ENCODE measurements at places on chromosomes 6 and 20.

- no peak for DNase-seq
Measured at GRCh38 chr20:40282541-40282940, 406.5 kb downstream of the MAFB start.

DNA sequence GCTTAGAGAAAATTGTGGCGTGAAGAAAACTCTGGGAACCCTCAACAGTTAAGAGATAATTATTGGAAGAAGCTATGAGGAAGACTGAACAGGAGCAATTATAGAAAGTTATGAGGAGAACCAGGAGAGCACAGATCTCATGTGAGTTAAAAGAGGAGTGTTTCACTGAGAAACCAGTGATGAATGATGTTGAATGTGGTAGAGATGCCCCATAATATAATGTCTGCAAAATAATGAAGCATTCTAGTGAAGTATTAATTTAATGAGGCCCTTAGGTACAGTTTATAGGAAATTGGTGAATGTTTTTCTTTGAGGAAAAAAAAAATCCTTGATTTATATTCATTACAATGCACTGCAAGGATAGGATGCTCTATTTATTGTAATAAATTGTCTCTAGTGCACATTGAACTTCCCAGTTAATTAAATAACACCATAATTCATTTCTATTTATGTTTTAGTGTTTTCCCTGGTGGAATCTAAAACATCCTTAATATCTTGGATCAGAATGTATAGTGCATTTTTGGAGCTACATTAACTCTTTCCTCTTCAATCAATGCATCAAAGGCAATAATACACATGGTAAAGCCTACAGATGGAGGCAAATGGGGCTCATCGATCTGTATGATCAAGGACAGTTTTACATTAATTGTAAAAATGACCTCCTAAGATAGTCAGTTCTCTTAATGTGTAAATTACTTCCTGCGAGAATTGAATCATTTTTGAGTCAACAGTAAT is 91.4 kb upstream of the EYS start:
- no peak for DNase-seq

- no peak for DNase-seq
Measured at GRCh38 chr6:39197922-39198500, 31.3 kb downstream of the KCNK5 start.

- peak; percentile 46 for DNase-seq
Measured at GRCh38 chr6:81793821-81794475, 41.5 kb upstream of the TENT5A start.

DNA sequence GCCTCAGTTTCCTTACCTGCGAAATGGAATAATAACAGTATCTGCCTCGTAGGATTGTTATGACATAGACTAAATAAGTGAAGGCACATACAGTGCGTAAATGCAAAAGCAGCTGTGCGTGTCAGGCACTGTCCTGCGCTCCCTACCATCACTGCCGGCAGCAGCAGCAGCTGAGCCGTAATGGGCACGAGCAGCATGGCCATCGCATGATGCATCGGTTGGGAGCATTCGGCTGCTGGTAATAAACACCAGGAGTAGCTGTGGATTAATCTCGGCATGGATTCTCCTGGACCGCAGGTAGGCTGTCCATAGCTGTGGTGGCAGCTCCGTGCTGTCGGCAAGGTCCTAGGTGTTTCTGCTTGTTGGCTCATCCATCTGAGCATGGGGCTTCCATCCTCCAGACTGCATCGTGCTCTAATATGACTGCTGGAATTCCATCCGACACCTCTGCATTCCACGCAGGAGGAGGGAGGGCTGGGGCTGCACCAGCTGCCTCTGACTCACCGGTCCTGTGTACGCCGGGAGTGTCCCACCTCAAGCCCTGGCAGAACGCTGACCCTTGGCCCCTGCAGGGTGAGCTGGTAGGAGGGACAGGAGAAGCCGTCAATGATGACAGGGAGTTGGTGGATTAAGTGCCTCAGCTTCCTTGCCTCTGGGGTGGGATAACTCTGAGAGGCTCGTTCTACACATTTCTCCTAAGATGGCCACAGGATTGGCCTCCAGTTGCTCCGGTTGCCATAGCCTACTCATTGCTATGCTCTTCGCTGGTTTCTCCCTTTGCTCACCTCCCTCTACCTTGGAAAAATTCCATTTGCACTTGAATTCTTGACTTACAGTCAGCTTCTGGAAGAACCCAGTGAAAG is 100.9 kb upstream of the PMEPA1 start:
- no peak for DNase-seq

DNA sequence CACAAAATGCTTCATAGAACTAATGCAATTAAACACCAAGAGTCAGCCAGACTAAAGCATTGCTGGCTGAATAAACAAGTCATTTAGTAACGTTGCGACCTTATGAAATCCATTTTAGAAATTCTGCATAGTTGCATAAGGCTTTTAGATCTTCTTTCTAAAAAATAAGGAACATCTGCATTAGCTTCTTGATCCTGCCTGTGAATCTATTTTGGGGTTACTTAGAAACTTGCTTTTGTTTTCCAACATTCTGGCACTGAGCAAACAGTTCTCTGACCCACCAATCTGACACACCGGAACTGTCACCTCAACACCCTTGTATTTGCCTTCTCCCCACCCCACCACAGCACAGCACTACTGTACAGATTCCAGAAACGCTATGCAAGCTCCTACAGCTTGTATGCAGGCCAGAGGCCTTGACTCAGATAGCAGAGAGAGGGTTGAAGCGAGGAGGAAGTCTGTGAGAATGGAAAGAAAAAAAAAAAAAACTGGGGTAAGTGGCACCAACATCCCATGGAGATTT is 55.0 kb downstream of the KIF13A start:
- peak; percentile 90 for DNase-seq

- DNase-seq, result no peak
Measured at GRCh38 chr20:14470231-14470899, 133.0 kb upstream of the FLRT3 start.

DNA sequence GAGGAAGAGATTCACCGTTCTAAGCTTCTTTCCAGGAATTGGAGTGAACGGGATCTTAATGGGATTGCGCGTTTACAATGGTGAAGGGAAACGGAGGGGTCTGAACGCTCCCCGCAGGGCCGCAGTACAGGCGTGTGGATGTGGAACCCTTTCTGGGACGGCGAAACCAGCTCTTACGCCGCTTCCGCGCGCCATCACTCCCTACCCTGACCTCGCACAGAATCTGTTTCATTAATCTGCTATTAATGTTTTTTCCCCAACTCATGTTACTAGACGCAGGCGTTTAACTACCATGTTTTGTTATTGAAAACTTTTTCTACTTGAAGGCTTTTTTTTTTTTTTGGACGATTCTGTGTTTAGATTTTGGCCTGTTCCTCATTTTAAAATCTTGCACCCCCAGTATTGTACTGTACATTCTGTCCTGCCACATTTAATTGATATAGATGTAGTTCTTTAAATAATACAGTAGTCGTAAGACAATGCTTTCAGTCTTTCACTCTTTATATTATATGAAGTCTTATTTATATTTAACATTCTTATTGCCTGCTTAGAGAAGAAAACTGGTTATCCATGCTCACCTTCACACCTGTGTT is 696 bp upstream of the SUPT3H start:
- no peak for DNase-seq

- DNase-seq, result peak; percentile 37
Measured at GRCh38 chr6:143007646-143008045, 53.0 kb upstream of the AIG1 start.

GRCh38 chr6:12113190-12113577 is 101.1 kb downstream of the HIVEP1 start:
- peak; percentile 83 for DNase-seq

DNA sequence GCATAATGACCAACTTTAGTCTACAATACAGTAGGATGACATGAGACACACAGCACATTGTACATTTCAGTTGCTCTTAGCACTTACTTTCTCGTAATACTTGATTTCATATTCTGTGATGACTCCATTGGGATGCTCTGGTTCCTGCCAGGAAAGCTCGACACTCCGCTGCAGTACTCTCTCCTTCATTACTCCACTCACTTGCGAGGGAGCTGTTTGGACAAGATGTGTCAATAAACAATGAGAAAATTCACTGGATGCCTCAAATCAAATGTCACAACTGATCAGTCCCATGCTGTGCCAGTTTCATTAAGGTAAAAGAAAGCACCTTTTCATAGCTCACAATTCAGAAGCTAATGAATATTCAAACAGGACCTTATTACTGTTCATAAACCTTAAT is 147.1 kb downstream of the EPHA7 start:
- no peak for DNase-seq

- no peak for DNase-seq
Measured at GRCh38 chr6:139540894-139541293, 166.4 kb upstream of the CITED2 start.

DNA sequence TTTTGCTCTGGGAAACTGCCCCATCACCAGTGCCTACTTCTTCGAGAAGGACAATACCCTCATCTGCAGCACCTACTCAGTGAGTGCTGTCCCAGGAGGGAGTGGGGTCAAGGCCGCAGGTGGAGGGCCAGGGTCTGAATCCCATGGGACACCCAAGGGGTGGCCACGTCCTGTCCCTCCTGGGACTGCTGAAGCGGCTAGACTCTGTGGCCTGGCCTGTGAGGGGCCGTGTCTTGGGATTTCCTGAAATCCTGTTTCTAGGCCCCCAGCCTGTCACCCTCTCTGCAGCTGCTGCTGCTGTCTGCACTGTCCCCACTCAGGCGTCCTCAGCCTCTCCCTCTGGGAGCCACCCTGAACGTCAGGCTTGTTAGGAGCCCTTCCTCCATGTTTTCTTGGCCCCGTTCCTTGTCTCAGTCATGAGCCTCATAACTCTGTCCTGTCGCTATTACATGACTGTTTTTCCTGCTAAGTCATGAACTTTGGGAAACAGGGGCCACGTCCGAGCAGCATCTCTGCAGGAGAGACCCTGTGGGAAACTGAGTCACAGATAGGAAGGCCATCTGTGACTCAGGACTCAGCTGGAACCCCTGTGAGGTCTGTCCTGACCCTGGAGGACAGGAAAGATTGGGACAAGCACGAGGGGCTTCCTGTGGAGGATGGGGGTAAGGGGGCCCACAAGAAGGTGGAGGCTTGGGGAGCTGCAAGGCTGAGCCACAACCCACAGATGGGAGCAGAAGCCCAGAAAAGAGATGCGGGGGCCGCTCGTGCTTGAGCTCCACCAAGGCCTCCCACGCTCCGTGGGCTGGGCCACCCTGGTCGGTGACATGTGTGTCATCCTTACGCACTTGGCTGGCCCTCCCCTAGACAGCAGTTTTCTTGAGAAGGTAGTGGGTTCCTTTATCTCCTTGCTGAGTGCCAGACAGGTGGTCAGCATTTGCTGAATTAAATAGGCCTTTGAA is 49.9 kb downstream of the EFCAB8 start:
- DNase-seq, result no peak

GRCh38 chr20:49230561-49231133 is 11.4 kb downstream of the DDX27 start:
- peak; percentile 60 for DNase-seq

DNA sequence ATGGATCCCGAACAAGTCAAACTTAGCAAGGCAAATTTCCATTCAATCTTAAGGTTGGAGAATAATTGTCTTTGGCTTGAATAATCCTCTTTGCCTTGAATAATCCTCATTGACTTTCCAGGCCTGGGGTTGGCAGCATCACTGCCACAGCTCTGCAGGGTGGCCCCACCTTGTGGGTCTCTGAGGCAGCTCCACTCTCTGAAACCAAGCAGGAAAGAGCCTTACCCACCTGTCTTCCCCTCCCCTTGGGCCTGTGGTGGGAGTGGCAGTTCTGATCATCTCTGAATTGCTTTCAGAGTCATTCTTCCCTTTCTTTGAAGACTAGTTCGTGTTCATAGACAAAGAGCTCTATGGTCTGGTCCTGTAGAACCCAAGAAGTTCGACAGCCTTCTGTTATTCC is 47.5 kb downstream of the KCNQ5 start:
- no peak for DNase-seq

GRCh38 chr20:39719293-39719692 is 757.1 kb downstream of the DHX35 start:
- no peak for DNase-seq

DNA sequence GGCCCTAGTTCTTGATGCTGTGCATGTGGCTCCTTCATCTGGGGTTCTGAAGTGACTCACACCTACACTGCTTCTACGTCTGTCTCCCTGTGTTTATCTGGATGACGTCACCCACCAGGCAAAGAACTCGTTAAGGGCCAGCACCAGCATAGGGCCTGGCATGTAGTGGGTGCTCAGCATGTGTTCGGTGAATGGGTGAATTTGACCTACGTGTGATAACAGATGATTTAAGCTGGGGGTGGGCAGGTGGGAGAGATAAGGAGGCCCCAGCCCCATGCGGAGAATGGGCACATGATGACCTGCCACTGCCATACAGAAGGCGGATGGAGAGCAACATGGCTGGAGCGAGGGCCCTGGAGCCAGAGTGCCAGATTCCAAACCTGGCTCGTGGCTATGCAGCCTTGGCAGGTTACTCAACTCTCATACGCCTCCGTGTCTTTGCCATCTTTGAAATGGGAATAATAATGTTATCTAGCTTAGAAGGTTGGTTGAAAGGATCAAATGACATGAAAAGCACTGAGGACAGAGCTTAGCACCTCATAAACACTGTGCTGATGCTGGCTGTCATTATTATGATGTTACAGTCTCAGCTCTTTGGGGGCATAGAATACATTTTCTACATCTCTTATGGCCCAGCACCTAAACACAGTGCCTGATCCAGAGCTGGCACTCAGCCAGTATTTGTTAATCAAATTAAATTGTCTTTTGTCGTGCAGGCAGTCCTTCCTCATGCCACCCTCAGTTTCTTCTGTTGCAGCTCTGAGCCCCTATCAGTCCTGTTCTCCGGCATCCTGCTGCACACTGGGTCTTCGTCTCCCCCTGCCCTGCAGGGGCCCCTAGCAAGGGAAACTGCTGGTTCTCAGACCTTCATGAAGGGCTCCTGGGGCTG is 39.6 kb downstream of the VEGFA start:
- peak; percentile 72 for DNase-seq

DNA sequence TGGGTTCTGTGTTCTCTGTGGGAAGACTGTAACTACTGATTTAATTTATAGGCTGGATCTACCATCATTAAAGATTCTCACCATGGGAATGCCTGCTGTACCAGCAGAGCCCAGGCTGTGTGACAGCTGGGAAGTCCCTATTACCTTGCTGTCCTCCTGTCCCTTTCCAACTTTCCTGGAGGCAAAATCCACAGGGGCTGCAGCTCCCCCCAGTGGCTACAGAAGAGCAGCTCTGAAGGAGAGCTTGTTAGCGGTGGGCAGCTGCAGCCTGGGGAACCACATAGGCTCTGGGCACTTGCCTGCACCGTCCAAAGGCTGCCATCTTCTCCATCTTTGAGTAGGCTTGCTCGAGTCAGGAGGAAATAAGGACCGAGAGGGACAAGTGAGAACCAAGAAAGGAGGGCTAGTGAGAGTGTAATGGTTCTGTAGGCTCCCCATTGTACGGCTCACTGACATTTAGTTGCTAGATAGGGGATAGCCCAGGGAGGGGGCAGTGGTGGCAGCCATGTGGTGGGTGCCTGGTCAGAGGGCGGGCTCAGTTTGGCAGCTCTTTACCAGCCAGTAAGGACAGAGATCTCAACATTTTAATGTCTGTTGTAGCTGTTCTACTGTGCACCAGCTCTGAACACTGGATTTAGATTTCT is 155.1 kb upstream of the MLIP start:
- peak; percentile 74 for DNase-seq

GRCh38 chr20:48736231-48736630 is 91.6 kb downstream of the PREX1 start:
- DNase-seq, result no peak

- DNase-seq, result no peak
Measured at GRCh38 chr6:135195522-135195921, 14.4 kb downstream of the MYB start.

Data from EH (cell line).